ENCODE measurements at places on chromosomes 3 and 15.

DNA sequence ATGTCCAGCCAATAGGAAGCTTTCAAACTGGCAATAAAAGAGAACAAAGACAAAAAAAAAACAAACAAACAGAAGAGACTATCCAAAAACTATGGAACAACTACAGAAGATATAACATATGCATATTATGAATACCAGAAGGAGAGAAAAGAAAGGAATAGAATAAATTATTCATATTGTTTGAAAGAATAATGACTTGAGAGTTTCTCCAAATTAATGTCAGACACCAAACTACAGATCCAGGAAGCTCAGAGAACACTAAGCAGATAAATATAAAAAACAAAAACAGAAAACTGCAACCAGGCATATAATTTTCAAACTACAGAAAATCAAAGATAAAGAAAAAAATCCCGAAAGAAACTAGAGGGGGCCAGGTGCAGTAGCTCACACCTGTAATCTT is 34.1 kb upstream of the AP3B2 start:
- H3K4me1 ChIP-seq: no peaks in the 10 kb centered on the region
- H3K27ac ChIP-seq: no peak overlapping the region
- no peaks in the 10 kb centered on the region for H3K27me3 ChIP-seq
- H3K4me3 ChIP-seq: no peak overlapping the region
- no peak for DNase-seq

GRCh38 chr3:156037356-156037755 is 83.0 kb upstream of the KCNAB1 start:
- H3K27ac ChIP-seq: no peak overlapping the region
- peaks cover 5% of the 10 kb centered on the region for H3K4me1 ChIP-seq
- H3K27me3 ChIP-seq: peaks cover 4% of the 10 kb centered on the region
- H3K4me3 ChIP-seq: no peak overlapping the region

GRCh38 chr15:69926006-69926405 is 171.7 kb downstream of the TLE3 start:
- no peak for DNase-seq
- H3K27ac ChIP-seq: no peak overlapping the region

DNA sequence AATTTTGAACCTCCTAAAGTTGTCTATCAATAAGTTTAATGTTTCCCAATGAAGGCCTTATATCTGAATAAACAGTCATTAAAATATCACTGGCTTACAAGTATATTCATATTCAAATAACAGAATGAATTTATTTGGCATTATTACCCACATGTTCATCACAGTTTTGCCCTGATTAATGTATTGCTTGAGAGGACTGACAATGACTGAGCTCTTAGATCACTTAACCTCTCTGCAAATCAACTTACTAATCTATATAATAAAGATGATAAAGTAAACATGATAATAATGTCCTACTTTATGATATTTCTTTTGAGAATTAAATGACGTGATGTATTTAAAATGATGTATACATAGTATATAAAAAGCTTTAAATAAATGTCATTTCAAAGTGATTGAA is 532.0 kb upstream of the GBE1 start:
- H3K4me1 ChIP-seq: peaks cover 3% of the 10 kb centered on the region
- H3K36me3 ChIP-seq: peaks cover 6% of the 10 kb centered on the region
- H3K27me3 ChIP-seq: peaks cover 2% of the 10 kb centered on the region
- no peak overlapping the region for H3K4me3 ChIP-seq
- H3K27ac ChIP-seq: no peak overlapping the region
- DNase-seq: no peak

Measured in glutamatergic neuron (in vitro differentiated cells).